ENCODE measurements at places on chromosomes 1 and 21.

DNA sequence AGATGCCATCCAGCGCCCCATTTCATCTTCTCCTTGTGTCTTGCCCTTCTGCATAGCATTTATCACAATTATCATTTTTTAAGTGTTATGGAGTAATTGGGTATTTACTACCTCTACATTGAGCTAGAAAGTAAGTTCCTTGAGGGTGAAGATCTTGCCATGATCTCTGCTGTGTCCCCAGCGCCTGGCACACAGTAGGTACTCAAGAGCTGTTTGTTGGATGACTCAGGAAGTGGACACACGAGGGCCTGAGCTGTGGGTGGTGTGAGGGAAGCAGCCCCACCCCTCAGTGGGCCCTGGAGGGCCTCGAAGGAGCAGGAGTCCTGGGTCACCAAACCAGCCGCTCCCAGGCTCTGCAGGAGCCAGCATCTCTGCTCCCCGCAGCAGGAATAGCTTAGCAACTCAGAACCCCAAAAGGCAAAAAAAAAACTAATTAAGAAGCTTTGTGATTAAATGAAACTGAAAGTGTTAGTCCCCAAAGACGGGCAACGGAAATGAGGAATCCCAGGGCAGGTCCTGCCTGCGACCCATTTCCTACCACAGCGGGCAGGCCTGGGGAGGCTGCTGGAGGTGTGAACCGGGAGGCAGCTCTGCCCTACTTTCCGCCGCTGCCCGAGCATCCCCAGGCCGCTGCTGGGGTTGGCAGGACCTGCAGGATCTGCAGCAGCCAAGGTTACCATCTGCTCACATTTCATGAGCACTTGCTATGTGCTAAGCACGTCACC is 87.7 kb downstream of the LACTBL1 start:
- DNase-seq: no peak

GRCh38 chr1:7967651-7968050 is 6.1 kb downstream of the PARK7 start:
- no peak for DNase-seq

DNA sequence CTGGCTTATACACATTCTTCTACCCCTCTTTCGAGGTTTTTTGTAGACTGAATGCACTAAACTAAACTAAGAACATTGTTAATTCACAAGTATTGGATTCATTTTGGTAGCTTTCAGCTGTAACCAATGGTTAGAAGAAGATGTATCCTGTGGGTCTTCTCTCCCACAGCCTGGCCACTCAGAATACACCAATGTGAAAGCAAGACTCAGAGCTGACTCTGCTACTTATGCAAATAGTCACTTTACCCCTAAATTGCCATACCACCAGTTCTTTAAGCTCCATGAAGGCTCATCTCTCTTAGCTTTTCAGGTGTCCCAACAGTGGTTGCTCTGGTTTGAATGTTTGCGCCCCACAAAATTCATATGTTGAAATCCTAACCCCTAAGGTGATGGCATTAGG is 60.1 kb downstream of the RGS13 start:
- no peak for DNase-seq

DNA sequence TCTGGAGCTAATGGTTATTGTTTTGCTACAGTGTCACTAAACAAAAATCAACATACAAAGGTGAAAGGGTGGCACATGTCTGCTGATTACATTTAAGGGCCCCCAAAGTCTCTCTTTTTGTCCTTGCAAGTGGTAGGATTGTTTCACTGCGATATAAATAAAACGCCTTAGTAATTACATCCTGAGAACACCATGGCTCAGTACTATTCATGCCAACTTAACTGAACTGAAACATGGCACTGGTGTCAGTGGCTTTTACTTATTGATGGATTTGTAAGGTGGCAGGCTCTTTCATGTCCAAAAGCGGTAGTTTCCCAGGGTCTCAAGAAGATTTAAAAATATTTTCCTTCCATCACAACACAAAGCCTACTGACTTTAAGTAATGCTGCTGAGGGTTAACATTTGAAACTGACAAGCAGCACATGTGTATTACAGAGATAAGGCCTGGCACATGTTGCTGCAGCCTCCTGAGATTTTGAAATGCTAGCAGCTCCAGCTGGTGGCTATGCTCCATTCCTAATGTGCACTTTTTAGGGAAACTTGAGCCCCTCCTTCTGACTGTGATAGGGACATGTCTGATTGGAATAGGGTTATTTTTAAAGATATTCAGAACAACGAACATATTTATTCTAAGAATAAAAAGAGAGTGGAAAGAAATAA is 86.8 kb downstream of the ATP1B1 start:
- DNase-seq: no peak

DNA sequence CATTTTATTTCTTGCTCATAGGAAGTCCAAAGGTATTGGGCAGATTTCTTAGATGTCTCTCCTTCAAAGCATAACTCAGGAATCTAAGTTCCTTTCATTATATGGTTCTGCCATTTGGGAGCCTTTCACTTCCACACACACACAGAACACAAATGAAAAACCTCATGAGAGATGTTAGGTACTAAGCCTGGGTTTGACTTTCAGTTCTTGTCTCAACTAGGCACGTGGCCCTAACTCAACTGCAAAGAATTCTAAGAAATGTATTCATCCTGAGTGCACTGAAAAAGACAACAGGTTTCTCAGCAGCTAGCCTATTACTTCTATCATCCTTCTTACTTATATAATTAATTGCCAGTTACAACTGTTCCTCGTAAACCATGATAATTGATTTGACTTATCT is 190.0 kb upstream of the SAMSN1 start:
- DNase-seq: no peak

- no peak for DNase-seq
Measured at GRCh38 chr1:41819843-41820242, 98.9 kb downstream of the HIVEP3 start.
